ENCODE measurements at places on chromosomes 6 and 20.

DNA sequence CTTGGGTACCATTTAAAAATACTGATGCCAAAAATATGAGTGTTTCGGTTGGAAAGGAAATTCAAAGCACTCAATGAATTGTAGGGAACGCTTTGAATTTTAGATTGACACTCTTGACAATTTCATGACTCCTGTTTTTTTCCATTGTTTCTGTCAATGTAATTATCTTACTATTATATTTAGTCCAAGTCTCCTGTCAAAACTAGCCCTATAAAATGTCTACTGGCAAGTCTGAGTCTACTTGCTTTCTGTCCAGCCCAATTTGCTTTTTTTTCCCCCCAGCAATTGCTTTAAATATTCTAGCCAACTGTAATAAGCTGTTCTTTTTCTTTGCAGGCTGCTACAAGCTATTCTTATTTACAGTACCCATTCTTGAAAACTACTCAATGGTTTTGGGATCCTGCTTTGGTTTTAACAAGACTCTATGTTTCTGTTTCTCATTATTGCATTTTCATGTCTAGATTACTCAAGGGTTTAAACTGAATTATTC, 1103.9 kb upstream of the GJE1 start:
- H3K36me3 ChIP-seq: no peaks in the 10 kb centered on the region
- no peak for DNase-seq
- no peaks in the 10 kb centered on the region for H3K27me3 ChIP-seq
- H3K4me1 ChIP-seq: peaks cover 8% of the 10 kb centered on the region
- no peak overlapping the region for H3K4me3 ChIP-seq

DNA sequence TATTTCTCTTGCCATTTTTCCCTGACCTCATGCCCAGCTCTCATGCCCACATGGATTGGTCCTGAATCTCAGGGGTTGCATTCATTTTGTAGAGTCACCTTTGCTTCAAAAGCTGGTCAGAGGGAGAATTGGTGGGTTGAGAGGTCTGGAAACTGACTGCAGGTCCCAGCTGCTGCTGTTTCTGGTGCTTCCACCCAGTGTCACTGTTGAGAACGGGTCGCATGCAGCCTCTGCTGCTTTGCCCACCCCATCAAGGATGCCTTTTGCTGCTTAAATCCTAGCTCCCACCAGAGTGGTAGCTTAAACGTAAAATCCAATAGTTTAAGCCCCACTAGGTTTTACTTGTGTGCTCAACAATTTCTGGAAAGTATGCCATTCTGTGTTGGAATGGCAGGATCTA, 211.4 kb upstream of the TSHZ2 start:
- H3K4me3 ChIP-seq: no peak overlapping the region
- H3K4me1 ChIP-seq: no peaks in the 10 kb centered on the region
- no peaks in the 10 kb centered on the region for H3K36me3 ChIP-seq

DNA sequence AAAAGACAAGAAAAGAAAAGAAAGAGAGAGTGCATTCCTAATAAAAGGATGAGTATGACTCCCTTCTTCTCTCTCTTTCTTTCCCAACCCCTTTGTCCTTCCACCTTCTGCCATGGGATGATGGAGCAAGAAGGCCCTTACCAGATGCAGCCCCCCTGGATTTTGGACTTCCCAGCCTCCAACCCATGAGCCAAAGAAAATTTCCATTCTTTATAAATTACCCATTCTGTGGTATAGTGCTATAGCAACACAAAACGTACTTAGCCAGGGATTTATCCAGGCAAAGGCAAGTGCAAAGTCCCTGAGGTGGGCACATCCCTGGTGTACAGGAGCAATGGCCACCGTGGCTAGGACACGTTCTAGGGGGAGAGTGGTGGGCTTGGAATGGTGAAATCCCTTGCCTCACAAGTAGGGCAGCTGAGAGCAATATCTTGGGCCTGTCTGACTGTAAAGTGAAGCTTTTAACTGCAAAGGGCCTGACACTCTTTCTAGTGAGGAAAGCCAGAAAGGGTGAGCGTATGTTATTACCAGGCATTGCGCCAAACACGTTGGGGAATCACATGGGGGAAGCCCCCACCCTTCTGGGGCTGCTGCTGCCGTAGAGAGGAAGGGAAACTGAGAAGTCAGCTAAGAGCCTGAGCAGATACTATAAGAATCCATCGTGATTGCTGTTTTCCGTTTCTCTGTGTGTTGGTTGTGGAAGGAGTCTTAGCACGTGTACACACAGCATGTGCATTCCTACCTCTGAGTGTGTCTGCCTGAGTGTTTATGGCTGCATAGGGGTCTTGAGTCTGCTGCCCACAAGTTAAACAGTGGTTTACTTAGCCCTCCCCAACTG, 50.7 kb upstream of the SIRPA start:
- peak; percentile 52 for DNase-seq
- no peak overlapping the region for H3K4me3 ChIP-seq
- peaks cover 16% of the 10 kb centered on the region for H3K4me1 ChIP-seq
- H3K36me3 ChIP-seq: no peaks in the 10 kb centered on the region
- no peaks in the 10 kb centered on the region for H3K27me3 ChIP-seq

DNA sequence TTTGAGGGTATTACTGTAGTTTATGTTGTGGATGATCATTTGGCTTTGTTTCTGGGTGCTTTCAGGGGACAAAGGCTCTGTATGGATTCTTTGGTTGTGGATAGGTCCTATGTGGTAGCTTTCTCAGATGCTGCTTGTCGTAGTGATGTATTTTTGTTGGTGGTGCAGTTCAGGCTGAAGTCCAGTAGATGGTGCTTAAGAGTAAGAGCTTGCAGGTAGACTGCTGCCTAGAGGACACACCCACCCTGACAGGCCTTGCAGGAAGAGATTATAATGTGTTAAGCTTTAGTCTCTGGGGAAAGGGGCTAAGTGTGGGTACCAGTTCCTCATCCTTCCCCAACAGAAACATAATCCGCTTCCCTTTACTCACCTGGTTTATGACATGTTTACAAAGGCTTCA, 62.6 kb upstream of the ADGRB3 start:
- peak; percentile 6 for DNase-seq
- no peak overlapping the region for H3K4me3 ChIP-seq
- no peaks in the 10 kb centered on the region for H3K27me3 ChIP-seq
- no peaks in the 10 kb centered on the region for H3K36me3 ChIP-seq
- H3K27ac ChIP-seq: no peak overlapping the region

DNA sequence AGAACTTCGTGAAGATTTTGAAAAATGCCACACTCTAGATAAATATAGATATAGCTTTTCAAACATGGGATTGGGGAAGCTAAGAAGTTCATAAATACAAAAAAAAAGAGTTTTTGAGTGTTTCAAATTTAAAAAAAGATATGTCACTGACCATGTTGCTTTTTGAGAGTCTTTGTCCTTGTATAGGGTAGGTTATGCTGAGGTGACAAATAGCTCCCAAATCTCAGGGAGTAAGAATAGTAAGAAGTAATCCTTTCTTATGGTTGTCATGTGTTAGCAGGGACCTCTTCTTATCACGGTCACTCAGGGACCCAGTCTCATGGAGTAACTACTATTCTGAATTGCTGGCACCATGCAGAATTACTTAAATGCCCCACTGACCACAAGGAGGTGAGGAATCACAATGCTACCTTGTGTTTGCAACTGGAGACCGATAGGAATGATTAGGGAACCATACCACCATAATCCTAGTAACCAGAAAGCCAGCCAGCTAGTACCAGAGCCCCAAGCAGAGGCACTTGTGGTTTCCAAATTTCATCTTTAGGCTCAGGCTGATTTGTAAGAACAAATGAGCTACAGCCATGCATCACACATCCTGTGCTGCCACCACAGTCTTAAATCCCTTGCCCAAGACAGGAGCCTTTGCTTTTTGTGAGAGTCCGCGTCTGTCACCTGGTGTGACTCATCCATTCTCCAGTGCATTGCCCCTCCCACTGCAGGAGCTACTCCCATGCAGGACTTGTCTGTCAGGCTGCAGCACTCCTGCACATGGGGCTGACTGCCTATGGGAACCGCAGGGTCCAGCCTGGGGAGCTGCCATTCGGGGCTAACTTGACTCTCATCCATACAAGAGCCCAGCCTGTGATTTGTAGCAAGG, 42.4 kb upstream of the ADGRF4 start:
- H3K27ac ChIP-seq: no peak overlapping the region
- no peak overlapping the region for H3K4me3 ChIP-seq
- H3K4me1 ChIP-seq: peaks cover 9% of the 10 kb centered on the region
- peak; percentile 53 for DNase-seq
- H3K27me3 ChIP-seq: peaks cover 10% of the 10 kb centered on the region
- H3K36me3 ChIP-seq: no peaks in the 10 kb centered on the region

Measured in GM23248 (cell line).